Kidney (tissue), 22 donors: ENCODE measurements at places on chromosomes 11 and 22.
A peak's percentile ranks its signal among the peaks of the same experiment; 100 is the strongest.

- DNase-seq: no peak
These were observed 3.1 kb upstream of the IGF2 start for GRCh38 chr11:2142300-2142759.

GRCh38 chr11:76955459-76956114, 78.6 kb upstream of the B3GNT6 start:
- no peak for DNase-seq

DNA sequence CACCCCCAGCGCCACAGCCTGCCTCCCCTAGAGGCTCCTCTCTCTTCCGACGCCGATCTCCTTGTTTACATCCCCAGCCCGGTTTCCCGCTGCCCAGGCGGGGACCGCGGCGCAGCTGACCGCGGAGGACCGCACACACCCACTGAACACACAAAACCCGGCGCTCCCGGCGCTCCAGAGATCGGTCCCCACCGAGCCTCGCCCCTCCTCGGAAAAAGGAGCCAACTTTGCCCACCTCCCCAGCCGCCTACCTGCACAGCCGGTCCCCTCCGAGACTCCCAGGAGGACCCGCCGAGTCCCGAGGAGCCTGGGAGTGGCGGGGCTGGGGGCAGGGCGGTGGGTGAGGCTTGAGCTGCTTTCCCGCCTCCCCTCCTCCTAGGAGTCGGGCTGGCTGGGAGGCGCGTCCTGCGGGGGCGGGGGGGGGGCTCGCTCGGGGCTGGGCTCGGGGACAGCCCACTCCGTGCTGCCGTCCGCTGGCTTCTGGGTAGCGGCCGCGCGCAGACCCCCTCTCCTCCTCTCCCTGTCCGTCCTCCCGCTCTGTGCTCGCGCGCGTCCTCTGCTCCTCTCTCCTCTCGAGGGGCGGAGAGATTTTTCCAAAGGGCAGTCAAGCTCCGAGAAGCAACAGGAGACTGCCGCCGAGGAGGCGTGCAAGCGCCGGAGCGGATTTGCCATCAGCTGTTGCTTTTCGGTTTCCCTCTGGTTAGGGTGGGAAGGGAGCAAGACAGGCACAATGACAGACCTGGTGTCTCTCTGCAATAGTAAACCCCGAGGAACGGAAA, at the start of gene FXYD6:
Gene FXYD6 (minus strand): TSS at position 318 of the 779 bp plus-strand sequence. CDS start 33,882 bp downstream, outside the sequence.
- peak; percentile 91 for DNase-seq

DNA sequence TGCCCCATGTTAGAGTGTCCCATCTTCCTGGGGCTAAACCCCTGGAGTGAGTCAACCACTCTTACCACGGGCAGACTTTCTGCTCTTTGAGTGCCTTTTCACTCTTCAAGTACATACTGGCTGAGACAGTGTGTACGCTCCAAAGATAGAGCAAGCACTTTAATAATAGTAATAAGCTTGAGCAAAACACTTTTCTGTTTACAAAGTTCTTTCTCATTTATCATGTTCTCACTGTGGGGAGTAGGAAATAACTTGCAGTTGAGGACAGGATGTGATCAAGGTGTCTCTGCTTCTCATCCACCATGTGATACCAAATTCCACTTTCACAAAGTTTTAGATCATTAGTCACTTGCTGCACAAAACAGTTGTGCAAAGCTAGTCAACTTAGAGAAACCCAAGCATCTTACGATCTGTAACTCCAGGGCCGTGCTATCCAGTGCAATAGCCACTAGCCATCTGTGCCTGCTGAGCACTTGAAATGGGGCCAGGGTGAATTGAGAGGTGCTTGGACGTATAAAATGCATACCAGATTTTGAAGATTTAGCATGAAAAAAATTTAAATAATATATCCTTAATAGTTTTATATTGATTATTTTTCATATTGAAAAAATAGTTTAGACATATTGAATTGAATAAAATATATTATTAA, 135.3 kb downstream of the KIF18A start:
- no peak for DNase-seq

DNA sequence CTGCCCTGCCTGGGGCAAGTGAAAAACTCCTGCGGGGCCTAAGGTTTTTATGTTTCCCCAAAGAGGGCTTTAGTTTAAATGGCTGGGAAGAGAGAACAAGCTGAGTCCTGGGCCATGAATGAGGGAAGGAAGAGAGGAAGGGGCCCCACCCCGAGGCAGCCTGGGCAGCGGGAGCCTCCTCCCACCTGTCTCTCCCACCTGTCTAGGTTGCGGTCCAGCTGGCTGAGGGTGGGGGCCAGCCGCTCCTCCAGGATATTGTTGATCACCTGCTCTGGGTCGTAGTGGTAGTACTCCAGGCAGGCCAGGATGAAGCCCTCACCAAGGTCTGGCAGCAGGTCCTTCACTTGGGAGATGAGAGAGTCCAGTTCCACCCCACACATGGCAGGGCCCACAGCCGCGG, 34.6 kb downstream of the UQCR10 start:
- DNase-seq: no peak

DNA sequence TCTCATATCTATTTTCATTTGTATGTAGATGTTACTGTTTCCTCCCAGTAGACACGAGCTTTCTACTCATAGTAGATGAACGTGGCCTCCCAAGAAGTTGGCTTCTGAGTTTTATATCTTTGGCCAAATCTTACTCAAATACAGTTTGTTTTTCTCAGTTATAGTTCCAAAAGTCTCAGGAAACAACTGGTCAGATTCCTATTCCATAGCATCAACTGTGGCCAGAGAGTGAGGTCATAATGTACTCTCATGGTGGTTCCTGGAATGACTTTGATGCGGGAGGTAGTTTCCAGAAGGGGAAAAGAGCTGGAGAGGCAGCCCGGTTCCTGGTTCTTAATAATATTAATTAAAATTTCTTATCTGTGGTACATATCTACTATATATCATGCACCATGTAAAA, 77.3 kb downstream of the SLC17A6 start:
- no peak for DNase-seq

GRCh38 chr11:1665313-1665712, 31.7 kb upstream of the KRTAP5-6 start:
- no peak for DNase-seq

DNA sequence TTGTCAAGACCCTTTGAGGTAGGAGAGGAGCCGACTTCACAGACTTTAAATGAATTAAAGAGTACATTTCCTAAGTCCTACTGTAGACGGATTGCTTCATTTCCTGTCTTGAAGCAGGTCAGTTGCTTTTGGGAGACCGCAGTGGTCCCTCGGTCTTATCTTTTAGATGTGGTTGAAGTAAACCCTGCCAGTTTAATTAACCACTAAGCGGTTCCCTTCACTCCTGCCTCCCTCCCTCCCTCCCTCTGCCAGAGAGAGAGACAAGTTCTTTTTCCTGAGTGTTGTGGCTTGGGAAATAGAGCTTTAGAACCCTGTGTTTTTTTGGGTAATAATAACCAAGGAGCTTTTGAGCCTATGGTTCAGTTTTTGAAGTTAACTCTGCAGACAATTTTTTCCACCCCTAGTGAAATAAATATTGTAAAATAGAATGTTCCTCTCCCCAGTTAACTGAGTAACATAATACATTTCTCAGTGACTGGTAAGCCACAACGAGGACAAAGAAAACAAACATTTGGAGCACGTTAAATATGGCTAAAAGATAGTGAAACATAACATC, 147.5 kb downstream of the LDLRAD3 start:
- peak; percentile 36 for DNase-seq

- no peak for DNase-seq
These were observed 6.2 kb downstream of the HPS4 start for GRCh38 chr22:26477341-26477731.

DNA sequence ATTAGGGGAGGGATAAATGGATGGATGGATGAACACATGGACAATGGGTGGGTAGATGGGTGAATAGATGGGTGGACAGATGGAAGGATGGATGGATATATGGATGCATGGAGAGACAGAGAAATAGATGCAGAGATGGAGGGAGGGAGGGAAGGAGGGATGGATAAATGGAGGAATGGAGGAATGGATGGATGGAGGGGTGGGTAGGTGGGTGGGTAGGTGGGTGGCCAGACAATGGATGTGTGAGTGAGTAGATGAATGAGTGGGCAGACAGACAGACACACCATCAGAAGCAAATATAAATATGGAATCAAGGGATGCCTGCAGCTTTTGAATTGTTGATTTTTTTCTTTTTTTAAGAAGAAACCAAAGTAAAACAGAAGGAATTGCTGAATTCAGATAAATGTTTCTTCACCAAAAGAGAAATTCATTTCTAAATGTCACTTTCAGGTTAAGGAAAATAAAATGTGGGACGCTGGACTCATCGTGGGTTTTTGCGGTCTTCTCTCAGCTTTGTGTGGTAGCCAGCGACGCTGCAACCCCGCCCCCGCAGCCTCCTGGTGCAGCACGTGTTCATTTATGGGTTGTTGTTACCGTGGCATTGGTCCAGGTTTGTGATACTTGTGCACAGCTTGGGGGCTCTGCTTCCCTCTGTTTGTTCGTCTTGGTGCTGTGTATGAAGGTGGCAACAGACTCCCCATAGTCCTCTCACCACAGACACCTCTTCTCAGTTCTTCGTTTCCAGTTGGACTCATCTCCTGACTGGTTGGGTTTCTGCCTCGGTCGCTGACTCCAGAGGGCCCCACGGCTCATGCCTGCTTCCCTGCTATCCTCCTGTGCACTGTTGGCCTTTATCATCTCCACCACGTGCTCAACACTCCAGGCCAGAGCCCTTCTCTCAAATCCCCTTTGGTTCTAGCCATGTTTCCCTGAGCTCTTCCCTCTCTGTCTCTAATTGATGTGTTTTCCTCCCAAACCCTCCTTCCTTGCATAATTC, 76.4 kb downstream of the CDKN1C start:
- DNase-seq: no peak

DNA sequence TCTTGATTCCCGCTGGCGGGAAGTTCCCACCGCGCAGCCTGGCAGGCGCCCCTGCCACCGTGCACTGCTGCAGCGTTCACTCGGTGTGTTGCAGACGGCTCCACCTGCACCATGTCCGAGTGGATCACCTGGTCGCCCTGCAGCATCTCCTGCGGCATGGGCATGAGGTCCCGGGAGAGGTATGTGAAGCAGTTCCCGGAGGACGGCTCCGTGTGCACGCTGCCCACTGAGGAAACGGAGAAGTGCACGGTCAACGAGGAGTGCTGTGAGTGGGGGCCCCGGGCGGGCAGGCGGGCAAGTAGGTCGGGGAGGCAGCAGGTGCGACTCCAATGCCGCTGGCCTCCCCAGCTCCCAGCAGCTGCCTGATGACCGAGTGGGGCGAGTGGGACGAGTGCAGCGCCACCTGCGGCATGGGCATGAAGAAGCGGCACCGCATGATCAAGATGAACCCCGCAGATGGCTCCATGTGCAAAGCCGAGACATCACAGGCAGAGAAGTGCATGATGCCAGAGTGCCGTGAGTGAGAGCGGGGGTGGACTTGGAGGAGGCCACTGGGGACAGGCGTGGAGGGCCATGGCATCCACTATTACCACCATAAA, 99.7 kb downstream of the RRAS2 start:
- DNase-seq: no peak

- DNase-seq: no peak
These were observed 48.5 kb upstream of the TIMP3 start for GRCh38 chr22:32752816-32753520.

GRCh38 chr11:23283666-23284065, 423.4 kb upstream of the CCDC179 start:
- no peak for DNase-seq

- DNase-seq: no peak
These were observed 1374.9 kb downstream of the BRD1 start for GRCh38 chr22:48452766-48453165.

- peak; percentile 77 for DNase-seq
These were observed 12.2 kb upstream of the MFNG start for GRCh38 chr22:37498289-37498909.

DNA sequence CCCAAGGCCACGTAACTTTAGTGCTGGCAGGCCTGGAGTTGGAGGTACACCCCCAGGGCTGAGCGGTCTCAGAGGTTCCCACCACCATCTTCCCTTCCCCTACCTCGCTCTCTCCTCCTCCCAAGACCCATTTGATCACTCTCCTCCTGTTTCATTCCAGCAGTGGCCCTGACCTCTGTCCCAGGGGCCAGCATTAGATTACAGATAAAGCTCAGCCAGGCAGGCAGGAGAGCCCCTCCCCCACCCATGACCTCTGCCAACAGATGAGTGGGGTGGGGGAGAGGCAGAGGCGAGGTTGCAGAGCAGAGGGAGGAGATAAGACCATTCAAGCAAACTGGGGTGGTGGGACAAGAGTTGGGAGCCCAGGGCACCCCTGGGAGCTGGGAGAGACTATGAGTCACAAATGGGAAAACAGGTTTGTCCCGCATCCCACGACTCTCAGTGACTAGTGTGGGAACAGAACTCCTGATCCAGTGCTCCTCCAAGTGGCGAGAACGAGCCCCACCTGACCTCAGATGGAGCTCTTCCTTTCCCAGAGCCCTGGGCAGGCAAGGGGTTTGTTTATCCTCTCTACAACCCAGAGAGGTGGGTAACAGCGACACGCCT, 367.9 kb downstream of the MN1 start:
- DNase-seq: peak; percentile 61

GRCh38 chr11:102226702-102227490, 90.4 kb upstream of the BIRC3 start:
- DNase-seq: no peak

GRCh38 chr11:1157341-1157644, 460 bp upstream of the MUC5AC start:
- DNase-seq: no peak

DNA sequence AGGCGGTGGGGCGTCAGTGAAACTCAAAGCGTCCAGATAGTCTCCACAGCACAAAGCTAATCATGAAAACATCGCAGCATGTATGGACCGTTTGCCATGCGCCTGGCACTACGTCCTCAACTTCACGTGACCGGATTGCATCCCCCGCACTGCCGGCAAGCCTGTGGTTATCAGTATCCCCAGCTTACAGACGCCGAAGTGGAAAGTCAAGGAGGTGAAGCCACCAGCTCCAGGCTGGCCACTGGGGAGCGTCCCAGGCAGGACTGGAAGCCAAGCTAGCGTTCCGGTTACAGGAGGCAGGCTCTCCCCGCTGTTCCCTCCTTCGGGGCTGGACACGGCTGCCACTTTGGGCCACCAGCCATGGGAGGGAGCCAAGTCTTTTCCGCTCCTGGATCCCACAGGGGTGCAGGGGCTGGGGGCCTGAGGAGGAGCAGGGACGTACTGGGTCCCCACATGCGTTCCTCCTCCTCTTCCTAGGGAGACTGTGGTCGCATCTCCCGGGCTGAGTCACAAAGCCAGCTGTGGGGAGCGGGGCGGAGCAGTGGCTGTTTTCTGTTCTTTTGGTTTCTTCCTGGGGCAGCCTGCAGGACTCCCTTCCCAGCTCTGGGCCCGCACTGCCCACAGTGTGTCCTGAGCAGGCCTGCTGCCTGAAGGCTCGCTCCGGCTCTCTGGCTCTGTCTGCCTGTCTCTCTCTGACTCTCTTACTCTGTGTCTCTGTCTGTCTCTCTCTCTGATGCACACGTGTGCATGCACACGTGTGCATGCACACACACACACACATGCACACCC, 4.3 kb upstream of the OSBPL5 start:
- DNase-seq: no peak

GRCh38 chr11:60281485-60281884, 1.0 kb downstream of the MS4A4A start:
- no peak for DNase-seq

DNA sequence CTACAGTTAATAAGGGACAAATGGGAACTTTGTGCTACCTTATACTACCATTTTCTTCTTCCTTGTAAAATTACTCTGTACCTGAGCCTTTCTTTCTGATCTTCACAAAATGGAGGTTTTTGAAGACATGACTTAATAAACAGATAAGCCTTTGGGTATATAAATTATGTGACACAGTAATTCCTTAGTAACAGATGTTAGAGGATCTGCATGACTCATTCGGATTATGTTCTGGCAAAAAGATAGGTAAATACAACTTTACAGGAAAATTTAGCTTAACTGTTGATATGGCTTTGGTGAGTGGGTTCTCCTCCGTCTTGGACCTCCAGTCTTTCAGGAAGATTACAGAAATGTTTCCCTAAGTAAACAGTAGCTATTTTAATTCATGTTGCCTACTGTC, 61.8 kb downstream of the BID start:
- no peak for DNase-seq
